Left forelimb (tissue), 1 donor: ENCODE measurements at places on chromosomes 2 and 18.

DNA sequence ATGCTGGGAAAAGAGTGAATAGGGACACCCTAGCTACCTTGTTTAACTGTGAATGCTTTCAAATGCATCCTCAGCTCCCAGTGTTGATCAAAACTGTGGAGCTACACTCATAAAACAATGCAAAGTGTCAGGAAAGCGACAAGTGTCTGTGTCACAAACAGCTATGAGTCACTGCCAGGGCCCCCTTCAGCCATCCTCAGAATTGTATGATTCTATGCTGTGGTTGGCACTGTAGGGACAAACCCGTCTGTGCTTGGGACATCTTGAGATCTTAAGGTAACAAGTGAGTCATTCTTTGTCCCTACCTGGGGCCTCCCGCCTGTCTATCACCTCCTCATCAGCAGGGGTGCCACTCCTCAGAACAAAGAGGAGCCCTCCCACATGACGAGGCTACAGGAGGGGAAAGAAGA lies 42.4 kb downstream of the KLF7 start:
- no peak for DNase-seq

DNA sequence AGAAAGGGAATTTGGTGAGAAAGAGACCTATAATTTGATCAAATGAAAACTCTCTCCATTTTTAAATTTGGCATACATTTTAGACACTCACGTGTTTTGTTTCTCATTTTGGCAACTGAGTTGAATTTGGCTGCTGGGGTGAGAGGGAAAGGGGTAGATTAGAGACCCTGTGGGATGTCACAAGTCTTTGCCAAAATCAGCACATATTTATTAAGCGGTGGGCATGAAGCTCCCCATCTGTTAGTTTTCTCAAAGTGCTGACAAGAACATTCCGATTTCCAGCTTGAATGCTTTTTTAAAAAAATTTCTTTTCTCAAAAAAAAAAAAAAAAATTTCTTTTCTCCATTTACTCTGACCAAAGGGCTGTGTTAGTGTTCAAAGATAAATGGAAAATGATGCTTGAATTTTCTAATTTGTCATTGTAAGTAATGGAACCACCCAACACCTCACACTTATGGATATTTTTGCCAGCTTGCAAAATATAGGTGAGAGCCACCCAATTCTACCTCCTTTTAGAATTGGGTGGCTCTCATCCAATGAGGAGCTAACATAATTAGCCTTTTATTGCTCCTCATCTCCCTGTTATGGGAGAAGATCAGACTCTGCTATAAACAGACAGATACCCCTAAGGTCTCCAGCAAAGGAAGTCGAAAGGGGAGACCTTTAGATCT lies 222.9 kb upstream of the FN1 start:
- DNase-seq: no peak

GRCh38 chr2:73877071-73877802 lies 15.6 kb upstream of the ACTG2 start:
- no peak for DNase-seq

DNA sequence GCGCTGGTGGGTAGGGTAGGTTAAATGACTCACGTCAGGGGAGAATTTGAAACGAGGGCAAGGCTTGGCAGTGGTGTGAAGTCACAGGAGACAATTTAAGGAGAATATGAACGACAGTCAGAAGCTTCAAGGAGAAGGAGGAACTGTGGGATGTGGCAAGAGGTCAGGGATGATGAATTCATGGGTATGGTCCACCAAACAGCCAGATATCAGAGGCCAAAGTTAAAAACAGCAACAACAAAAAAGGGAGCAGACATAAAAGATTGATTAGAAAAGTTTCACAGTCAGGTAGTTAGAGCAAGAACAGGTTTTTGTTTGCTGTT lies 1.4 kb upstream of the ZNF396 start:
- DNase-seq: no peak

DNA sequence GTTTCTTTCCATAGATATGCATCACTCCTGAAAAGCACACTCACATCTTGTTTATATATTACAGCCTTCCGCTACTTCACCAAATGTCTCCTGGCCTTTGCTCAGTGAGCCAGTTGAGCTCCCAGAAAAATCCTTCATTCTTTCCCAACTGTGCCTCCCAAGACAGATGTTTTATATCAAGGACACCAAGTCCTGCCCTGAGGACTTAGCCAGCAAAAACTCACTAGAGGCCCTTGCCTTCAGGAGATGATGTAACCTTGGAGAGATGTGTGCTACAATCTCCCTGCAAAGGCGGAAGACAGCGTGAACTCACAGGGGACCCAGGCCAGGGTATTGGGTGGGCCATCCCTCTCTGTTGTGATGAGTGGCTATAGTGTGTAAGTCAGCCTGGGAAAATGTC lies 86.1 kb upstream of the CTAGE1 start:
- no peak for DNase-seq

DNA sequence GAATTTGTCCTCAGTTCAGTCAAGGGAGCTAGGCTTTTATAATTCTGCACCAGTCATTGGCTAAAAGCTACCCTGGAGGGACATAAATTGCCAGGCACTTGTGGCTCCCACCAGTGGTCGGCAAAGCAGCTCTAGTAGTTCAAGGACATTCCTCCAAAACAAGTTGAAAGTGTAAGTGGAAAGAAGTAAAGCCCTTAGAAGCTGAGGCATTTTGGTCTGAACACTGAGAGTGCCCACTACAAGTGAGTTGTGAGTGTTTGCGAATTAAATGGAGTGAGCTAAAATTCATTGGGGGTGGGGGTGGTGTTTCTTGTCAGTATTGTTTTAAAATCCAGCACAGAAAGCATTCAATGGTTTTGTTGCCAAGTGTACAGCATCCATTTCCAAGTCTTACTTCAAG lies 879.9 kb upstream of the CDH2 start:
- DNase-seq: no peak

DNA sequence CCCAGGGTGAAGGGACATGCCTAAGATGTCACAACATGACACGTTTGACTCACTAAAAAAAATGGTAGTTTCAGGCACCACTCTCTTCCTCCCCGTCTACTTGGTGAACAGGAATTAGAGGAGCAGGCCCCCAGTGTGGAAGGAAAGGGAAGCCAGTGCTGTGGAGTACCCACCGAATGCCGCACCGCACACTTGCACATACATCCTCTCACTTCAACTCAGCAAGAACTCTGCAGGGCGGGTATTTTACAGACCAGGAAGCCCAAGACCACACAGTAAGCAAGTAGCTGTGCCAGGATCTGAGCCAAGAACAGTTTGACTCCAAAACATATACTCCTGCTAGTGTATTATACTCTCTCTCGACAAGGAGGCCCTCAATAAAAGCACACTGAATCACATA lies 69.8 kb downstream of the BCL2 start:
- DNase-seq: no peak
